Pericardium fibroblast (primary cell): ENCODE measurements at places on chromosomes 7 and 10. TPM values are rescaled to one million over a fixed set of nuclear protein-coding genes. Genes with fewer than 3 reads are reported as not detected.

The PLAC9 gene
- 219 and 260 TPM in 2 replicates for total RNA-seq

The MPLKIP gene
- total RNA-seq = 88.9 and 95.5 TPM in 2 replicates

The IFIT3 gene
- total RNA-seq = 12.8 and 22.5 TPM in 2 replicates

The TMEM196 gene
- 0.34 and 1.5 TPM in 2 replicates for total RNA-seq

The GJC3 gene
- not detected in 2 replicates for total RNA-seq

The CHAT gene
- not detected in 2 replicates for total RNA-seq

The ZNF467 gene
- 9.3 and 14.0 TPM in 2 replicates for total RNA-seq

The ENTPD7 gene
- total RNA-seq = 8.3 and 14.6 TPM in 2 replicates

The AKR1C4 gene
- total RNA-seq = not detected in 2 replicates

The ATRNL1 gene
- total RNA-seq = 0.26 and 0.70 TPM in 2 replicates

The GPR141 gene
- not detected in 2 replicates for total RNA-seq

The ACTL6B gene
- not detected in 2 replicates for total RNA-seq

The FEZF1 gene
- total RNA-seq = not detected in 2 replicates

The CPA1 gene
- total RNA-seq = 0.70 and 0.94 TPM in 2 replicates

The HECW1 gene
- 0.17 and 0.35 TPM in 2 replicates for total RNA-seq

The SP4 gene
- total RNA-seq = 1.4 and 1.6 TPM in 2 replicates

The CALY gene
- total RNA-seq = not detected in 2 replicates

The ARHGEF5 gene
- 5.1 and 8.3 TPM in 2 replicates for total RNA-seq

The SKIDA1 gene
- total RNA-seq = 1.4 and 4.0 TPM in 2 replicates

The NME8 gene
- total RNA-seq = not detected in 2 replicates

The POP7 gene
- 25.4 and 34.2 TPM in 2 replicates for total RNA-seq

The ENO4 gene
- total RNA-seq = 0.17 TPM in 1 of 2 replicates, not detected in the other

The WNT8B gene
- not detected in 2 replicates for total RNA-seq

The PDE6C gene
- total RNA-seq = not detected in 2 replicates

The NRAP gene
- total RNA-seq = not detected in 2 replicates

The ORC5 gene
- total RNA-seq = 13.4 and 18.2 TPM in 2 replicates

The C7orf57 gene
- not detected in 2 replicates for total RNA-seq

The PTTG1IP2 gene
- not detected in 2 replicates for total RNA-seq

The CLRN3 gene
- not detected in 2 replicates for total RNA-seq

The FAM180A gene
- total RNA-seq = 9.7 and 14.1 TPM in 2 replicates

The ADAM12 gene
- 7.2 and 59.9 TPM in 2 replicates for total RNA-seq

The TFR2 gene
- total RNA-seq = 0.47 TPM in 1 of 2 replicates, not detected in the other

The GRM8 gene
- not detected in 2 replicates for total RNA-seq

The PPP1R17 gene
- not detected in 2 replicates for total RNA-seq

The AIFM2 gene
- total RNA-seq = 5.4 and 8.9 TPM in 2 replicates

The CLCN1 gene
- total RNA-seq = not detected in 2 replicates

The ZP3 gene
- 1.4 and 6.5 TPM in 2 replicates for total RNA-seq

The OGDHL gene
- 0.09 and 0.82 TPM in 2 replicates for total RNA-seq

The LFNG gene
- 7.7 and 7.9 TPM in 2 replicates for total RNA-seq

The SNCG gene
- total RNA-seq = 8.6 and 16.2 TPM in 2 replicates

The NYAP1 gene
- total RNA-seq = 2.6 and 3.4 TPM in 2 replicates

The CFAP69 gene
- total RNA-seq = 0.17 and 2.1 TPM in 2 replicates

The NEURL1 gene
- under 0.01 and 2.4 TPM in 2 replicates for total RNA-seq

The PTN gene
- total RNA-seq = 7.4 and 9.5 TPM in 2 replicates

The HEPACAM2 gene
- total RNA-seq = not detected in 2 replicates

The FAM237B gene
- not detected in 2 replicates for total RNA-seq

The LBX1 gene
- total RNA-seq = under 0.01 TPM in 1 of 2 replicates, not detected in the other

The ZNF239 gene
- 1.2 and 4.3 TPM in 2 replicates for total RNA-seq
